ENCODE measurements at places on chromosomes 7 and 10.

- no peak for DNase-seq
Observed at GRCh38 chr10:8985651-8986050, 931.2 kb downstream of the GATA3 start.

DNA sequence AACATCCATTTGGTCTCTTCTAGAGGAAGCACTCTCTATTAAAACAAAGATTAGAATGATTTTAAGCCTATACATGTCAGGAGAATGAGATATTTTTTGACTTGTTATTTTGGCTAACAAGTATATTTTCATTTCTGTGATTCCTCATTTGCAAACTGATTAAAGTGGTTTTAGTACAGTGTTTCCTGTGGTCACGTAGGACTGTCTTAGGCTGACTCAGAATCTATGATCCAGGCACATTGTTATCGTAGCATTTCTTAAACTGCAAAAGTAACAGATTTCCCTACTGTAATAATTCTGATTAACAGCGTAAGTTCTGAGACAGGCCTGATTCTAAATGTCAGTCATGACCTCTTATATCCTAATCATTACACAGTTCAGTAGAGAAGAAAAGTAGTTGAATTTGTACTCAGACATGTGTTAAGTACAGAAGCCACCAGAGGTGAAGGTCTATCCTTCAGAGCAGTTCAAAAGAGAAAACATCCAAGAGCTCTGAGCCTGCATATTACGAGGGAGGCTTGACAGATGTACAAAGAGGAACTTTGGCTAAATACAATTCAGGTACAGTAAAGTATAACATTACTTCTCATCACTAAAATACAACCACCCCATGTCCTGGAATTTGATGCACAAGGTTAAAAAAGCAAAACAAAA lies 124.1 kb upstream of the TEX47 start:
- DNase-seq = no peak

DNA sequence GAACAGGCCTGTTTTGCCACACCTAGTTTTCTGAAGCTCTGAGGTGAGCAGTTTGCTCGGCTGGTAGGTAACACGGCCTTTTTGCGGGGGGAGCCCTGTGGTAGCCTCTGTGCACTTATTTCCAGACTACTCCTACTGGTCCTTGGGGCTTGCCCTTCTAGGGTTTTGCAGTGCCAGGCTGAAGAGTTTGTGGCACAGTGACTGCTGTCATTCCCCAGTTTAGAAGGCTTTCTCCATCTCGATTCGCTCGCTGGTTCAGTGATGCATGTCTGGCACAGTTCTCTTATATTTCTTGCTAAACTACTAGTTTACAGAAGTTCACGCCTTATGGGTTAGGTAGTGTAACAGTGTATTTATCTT lies 711 bp downstream of the KIF20B start:
- DNase-seq = no peak

DNA sequence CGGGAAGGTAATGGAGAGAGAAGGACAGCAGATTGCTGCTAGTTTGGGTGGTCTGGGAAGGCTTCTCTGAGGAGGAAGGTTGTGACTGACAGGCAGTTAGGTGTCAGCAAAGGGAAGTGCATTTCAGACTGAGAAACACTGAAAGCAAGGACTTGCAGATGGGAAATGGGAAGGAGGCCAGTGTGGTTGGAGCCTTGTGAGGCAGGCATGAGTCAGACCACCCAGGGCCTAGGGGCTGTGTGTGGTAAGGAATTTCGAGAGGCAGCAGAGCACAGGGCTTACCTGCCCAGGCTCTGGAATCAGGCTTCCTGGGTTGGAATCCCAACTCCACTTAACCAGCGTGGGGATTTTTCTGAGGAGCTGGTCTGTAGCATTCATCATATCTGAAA lies 53.5 kb downstream of the NRF1 start:
- DNase-seq = no peak

GRCh38 chr10:84879991-84880390 lies 551.6 kb downstream of the CCSER2 start:
- no peak for DNase-seq

- DNase-seq = no peak
Observed at GRCh38 chr7:125253452-125254190, 324.0 kb upstream of the POT1 start.

DNA sequence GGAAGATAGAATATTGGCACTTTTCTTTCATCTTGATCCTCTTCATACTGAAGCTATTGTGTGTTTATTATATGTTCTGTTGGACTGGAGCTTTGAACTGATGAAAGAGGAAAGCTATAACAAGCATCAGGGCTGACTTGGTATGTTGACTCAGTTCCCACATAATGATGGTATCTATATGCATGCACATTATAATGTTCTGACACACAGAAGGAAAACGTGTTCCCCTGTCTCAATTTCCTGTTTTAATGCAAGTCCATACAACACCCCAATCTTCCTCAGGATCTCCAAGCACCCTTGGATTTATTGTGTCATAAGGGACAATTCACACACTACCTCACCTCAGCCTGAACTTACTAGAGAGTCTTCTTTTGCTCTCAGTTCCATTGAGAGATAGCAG lies 8.3 kb upstream of the WASL start:
- DNase-seq = no peak

GRCh38 chr7:142450695-142451094 lies 192.8 kb upstream of the PRSS58 start:
- no peak for DNase-seq

Data from T-helper 17 cell (primary cell).